ENCODE measurements at places on chromosomes 4 and X.
A peak's percentile ranks its signal among the peaks of the same experiment; 100 is the strongest.

GRCh38 chrX:104113222-104113965 lies 1.1 kb downstream of the ZCCHC18 start:
- peak; percentile 65 for DNase-seq

- DNase-seq: no peak
These were observed 12.4 kb downstream of the PAQR3 start for GRCh38 chr4:78926826-78927225.

- DNase-seq: peak; percentile 13
These were observed 3.2 kb downstream of the CENPC start for GRCh38 chr4:67542076-67542475.

GRCh38 chrX:68049466-68049865 lies 383.8 kb downstream of the OPHN1 start:
- DNase-seq: no peak

GRCh38 chrX:56233100-56233499 lies 944 bp downstream of the KLF8 start:
- peak; percentile 0 for DNase-seq

- DNase-seq: no peak
These were observed 157.0 kb upstream of the TLL1 start for GRCh38 chr4:165715989-165716388.

GRCh38 chr4:166501941-166502382 lies 628.9 kb downstream of the TLL1 start:
- DNase-seq: no peak

DNA sequence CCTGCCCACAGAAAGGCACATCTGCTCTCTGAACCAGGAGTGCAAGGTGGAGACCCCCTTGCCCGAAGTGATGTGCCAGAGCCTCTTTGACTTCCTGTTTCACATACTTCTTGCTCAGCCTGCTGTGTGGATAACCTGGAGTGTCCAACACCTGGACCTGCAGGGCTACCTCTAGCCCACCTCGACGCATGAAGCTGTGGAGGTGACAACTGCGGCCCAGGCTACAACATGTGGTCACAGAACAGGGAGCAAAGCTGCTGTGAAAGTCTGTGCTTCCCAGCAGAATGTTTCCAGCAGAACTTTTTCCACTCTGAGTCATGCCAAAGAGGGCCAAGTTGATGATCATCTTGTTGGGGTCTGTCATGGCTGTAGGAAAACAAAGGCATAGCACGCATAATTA lies 1.5 kb downstream of the GIMD1 start:
- DNase-seq: no peak

GRCh38 chrX:112645774-112646173 lies 34.0 kb downstream of the LHFPL1 start:
- no peak for DNase-seq

- DNase-seq: peak; percentile 79
These were observed 370.4 kb downstream of the INPP4B start for GRCh38 chr4:142475663-142476062.

GRCh38 chr4:128381748-128382559 lies 94.3 kb upstream of the PGRMC2 start:
- no peak for DNase-seq

GRCh38 chr4:157114671-157115070 lies 38.7 kb downstream of the GLRB start:
- DNase-seq: no peak

DNA sequence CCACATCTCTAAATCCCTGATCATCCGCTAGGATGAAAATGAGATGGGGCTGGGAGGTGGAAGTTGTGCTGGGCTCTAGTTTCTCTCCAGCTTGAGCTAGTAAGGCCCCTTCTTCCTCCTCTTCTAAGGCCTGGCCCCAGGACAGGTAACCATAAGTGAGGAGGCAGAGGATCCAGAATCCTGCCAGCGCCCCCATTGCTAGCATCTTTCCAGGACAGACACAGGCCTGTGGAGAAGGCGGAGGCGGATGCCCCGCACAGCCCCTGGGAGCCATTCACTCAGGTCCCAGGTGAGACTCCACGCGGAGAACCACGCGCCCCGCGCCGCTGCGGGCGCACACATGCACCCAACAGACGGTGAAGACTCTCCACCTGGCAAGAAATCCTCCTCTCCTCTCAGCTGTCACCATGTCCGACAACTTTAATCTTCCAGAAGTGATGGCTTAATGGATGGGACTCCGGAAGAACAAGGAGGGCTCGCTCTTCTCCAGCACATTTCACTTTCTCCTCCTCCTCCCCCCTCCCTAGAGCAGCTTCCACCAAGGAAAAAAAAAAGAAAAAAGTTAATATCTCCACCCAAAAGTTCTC lies 793 bp downstream of the ARSJ start:
- DNase-seq: no peak

- no peak for DNase-seq
These were observed 14.6 kb downstream of the HDX start for GRCh38 chrX:84487365-84488353.

GRCh38 chr4:106898621-106899230 lies 137.4 kb downstream of the DKK2 start:
- DNase-seq: peak; percentile 87

GRCh38 chrX:13770013-13770535 lies 35.5 kb downstream of the OFD1 start:
- DNase-seq: no peak

- peak; percentile 10 for DNase-seq
These were observed 679.9 kb upstream of the MAGEB2 start for GRCh38 chrX:29535212-29536162.

GRCh38 chr4:1151541-1151940 lies 20.8 kb downstream of the SPON2 start:
- DNase-seq: no peak

DNA sequence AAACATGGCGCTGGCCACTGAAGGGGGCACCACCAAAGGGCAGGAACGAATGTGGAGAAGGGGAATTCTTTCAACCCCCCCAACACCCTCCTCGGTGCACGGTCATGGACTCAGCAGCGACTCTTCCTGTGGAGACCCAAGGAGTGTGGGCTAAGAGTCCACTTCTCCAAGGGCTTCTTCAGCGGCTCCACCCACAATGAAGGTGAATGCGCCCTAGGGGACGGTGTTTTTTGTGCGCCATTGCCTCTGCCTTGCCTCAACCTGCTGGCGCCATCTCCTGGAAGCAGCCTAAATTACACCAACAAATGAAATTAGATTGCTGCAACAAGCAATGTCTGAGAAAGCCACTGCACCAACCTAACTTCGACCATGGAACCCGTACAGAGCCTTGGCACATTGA lies 169.2 kb upstream of the MAGEB18 start:
- DNase-seq: no peak

GRCh38 chrX:48897157-48897624 lies 377 bp downstream of the TIMM17B start:
- DNase-seq: peak; percentile 80

DNA sequence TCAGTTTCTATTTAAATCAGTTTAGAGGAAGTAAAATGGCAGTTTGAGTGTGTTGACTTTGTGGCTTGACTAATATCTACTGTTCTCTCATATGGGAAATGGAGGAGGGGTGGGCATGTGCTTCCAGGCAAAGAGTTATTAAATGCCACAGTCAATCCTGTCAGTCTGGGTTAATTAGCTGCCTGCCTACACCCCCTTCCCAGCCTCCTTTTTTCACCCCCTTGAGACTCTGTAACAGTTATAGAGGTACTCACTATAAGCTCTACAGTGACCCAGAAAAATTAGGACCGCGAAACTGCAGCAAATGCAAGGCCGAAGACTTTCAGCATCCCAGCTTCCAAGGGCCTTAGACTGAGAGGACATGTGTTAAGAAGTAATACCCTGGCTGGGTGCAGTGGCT lies 165.2 kb downstream of the CORIN start:
- DNase-seq: no peak

GRCh38 chrX:141176586-141177451 lies at the start of gene LDOC1:
LDOC1 (minus strand) TSS chrX:141177129; CDS start chrX:141177021, 108 bp downstream.
- peak; percentile 88 for DNase-seq

DNA sequence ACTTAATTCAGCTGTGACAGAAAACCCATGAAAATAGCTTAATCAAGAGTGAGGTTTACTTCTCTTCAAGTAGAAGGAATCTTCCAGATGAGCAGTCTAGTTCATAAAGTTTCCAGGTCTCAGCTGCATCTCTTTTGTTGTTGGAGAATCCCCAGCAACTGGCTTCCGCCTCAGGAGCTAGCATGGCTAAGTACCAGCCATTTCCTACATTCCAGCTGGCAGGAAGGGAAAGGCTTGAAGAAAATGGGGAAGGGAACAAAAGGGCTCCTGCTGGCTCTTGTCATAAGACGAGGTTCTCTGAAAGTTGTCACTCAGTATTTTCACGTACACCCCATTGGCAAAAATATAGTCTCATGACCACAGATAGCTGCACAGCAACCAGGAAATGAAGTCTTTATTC lies 27.3 kb upstream of the TRIM2 start:
- DNase-seq: no peak

- peak; percentile 83 for DNase-seq
These were observed 146.9 kb downstream of the STIM2 start for GRCh38 chr4:27007507-27007906.

- no peak for DNase-seq
These were observed 50.9 kb downstream of the TSC22D3 start for GRCh38 chrX:107724653-107725052.

- no peak for DNase-seq
These were observed 42.4 kb downstream of the EVC start for GRCh38 chr4:5753366-5753765.

GRCh38 chr4:101141230-101141629 lies 206.1 kb downstream of the PPP3CA start:
- DNase-seq: no peak

DNA sequence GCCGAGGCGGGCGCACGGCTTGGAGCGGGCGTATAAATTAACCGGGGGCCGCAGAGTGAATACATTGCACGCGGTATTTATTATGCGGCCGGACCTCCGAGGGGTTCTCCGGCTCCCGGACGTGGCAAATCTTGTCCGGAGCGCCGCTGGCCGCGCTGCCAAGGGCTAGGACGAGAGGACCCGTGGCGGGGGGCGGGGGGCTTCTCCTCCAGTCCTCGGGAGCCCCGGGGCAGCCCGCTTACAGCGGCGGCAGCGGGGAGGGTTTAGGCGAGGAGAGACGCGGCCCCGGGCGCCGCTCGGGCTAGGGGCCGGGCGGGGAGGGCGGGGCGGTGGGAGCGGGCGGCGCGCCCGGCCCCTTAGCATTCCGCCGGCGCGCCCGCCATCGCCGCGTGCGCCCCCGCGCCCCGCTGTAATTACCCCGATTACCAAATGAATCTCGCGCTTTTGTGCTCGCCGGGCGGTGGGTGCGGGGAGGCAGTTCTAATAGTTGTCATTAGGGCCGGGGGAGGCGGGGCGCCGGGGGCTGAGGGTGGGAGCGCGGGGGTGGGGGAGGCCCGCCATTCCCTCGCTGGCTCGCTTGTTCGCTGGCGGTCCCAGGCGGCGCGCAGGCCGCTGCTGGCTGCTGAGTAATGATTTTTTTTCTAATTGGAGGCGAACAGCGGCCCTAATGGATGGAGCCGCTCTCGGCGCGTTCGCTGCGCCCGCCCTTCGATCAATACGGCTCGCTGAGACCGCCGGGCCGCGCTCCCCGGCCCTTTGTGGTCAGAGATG lies 276.6 kb downstream of the BCOR start:
- peak; percentile 53 for DNase-seq

- DNase-seq: no peak
These were observed 41.7 kb upstream of the CLCN4 start for GRCh38 chrX:10115082-10115481.

DNA sequence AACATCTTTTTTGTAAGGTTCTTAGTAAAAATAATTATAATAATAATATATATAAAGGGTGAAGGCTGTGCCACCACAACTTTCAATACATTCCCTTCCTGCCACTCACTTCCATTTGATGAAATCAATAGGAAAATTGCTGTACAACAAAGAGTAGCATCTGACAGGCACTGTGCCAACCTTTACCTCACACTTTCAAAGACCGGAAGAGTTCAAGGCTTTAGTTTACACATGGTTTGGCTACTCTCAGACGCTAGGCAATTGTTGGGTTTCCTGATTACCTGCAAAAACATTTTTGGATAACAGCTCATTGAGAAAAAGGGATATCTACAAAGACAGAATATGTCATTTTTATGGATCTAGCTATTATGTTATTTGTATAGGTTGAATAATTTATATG lies 5.5 kb upstream of the ING2 start:
- DNase-seq: no peak

DNA sequence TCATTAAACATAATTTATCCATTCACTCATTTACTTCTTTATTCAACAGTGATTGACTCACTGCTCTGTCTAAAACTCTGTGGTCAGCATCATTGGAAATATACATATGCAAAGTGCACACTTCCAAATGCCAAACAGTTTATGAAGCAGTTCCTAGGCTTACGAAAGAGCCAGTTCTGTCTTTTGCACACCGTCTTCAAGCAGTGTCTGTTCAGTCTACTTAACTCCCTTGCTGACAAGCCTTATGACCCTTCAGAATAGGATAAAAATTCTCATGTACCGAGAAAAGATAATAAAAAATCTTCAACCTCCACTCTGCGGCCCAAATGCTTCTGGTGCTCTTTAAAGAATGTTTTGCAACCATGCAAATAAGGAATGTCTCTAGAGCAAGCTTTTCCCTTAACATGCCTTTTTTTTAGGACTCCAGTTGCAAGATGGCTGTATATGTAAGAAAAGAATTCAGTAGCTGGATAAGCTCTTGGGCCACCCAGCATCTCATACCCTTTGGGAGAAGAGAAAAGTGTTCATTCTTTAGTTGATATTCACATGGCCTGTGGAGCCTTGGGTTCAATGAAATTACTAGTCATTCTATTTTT lies 1037.0 kb upstream of the SLIT2 start:
- DNase-seq: peak; percentile 38

DNA sequence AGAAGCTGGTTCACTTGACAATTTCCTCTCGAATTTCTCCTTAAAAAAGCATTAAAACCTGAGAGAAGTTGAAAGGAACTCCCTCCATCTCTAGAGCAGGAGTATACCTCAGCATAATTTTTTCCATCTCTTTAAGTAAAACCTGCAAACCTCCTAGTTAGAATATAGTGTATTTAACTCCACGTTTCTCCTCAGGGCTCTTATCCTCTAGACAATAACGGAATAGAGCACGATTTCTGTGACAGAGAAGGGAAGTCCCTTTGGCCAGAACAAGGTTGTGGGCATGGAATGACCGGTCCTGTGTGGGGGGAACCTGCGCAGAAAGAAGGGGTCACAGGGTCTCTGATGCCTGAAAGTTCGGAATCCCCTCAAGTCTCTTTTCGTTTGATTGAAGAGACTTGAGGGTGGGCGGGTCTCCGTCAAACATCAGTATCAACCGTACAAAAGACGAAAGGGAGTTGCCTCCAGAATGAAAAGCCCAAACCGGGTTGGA lies 697 bp downstream of the ZNF280C start:
- DNase-seq: peak; percentile 22

DNA sequence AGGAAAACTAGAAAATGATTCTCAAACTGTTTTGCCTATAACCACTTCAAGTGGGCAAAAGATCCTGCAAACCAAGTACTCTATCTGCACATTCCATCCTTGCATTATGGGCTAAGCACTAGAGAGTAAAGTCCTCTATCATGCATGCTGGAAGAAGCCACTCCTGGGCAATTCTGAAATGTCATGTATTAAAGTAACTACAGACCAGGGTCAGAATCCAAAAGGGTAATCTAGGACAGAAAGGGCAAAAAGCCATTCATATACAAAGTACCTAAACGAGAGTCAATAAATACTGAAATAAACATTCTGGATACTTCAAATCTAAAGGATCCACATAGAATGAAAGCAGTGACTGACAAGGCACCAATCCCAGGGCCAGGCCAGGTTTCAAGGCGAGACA lies 1.0 kb downstream of the SNX12 start:
- peak; percentile 14 for DNase-seq
